ENCODE measurements at places on chromosomes 2 and 18. TPM values are rescaled to one million over a fixed set of nuclear protein-coding genes. Genes with fewer than 3 reads are reported as not detected.

The FAM110C gene
- 0.40 TPM for total RNA-seq

DNA sequence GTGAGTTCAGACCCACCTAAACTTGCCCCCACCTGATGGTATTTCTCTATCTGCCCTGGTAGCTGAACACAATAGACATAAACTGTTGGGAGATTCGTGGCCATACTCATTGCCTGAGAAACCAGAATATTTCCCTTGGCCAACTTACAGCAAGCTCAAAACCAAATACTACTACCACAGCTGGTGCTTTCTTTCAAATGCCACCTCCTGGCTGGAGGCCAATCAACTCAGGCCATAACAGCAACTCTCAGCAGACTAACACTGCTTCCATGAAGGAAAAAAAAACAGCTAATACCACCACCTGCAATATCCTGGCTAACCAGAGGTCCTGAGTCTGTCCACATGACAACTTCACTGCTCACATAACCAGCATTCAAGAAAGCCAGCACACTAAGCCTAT lies 373.1 kb downstream of the CMPK2 start:
- DNase-seq: no peak

The MRPL53 gene
- 106 TPM for total RNA-seq

DNA sequence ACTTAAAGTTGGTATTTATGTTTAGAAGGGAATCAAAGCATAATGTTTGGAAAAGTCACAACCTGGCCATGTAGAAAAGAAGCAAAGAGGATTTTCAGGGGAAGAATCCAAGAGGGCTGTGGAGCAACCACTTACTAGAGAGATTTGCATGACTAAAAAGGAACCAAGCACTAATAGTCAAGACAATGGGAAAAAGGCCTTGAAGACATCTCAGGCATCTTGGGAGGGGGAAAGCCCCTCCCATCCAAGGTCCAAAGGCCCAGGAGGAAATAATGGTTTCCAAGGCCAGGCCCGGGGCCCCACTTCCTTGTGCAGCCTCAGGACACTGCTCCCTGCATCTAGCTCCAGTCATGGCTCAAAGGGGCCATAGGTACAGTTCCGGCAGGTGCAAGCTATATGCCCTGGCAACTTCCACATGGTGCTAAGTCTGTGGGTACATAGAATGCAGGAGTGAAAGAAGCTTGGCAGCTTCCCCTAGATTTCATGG lies 128.1 kb downstream of the EIPR1 start:
- DNase-seq: no peak

GRCh38 chr18:58323866-58324762 lies 280.1 kb downstream of the NEDD4L start:
- no peak for DNase-seq

DNA sequence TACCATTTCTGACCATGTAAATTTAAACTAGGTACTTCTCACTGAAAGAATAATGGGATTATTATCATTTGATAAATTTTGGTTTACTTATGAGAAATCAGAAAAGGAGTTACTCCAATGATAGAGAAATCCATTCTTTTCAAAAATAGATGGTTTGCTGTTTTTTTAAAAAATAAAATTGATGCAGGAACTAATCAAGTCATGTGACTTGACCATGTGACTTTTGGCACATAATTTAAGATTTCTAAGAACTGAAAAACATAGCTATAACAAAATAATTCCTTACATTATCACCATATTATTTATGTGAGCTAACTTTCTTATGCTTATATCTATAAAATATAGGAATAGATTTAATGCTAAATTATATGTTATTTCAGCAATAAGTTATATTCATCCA lies 247.1 kb upstream of the FIGN start:
- no peak for DNase-seq

GRCh38 chr2:129293326-129293725 lies 686.1 kb upstream of the RAB6C start:
- DNase-seq: no peak

DNA sequence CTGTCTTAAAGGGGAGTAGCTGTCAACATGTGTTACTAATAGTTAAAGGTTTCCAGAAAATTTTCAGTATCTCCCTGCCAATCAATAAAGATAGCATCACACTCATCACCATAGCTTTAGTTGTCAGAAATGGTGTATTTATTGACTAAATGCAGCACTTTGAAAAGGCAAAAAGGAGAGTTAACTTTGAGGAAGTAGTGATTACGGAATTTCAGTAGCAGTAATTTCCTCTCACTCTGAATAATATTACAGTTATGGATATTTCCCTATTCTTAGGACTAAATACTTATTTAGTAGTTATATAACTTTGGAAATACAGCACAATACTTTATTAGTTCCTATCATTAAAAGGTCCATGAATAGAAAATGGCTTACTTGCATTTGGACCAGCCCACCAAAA lies 250.5 kb downstream of the CAMKMT start:
- no peak for DNase-seq

DNA sequence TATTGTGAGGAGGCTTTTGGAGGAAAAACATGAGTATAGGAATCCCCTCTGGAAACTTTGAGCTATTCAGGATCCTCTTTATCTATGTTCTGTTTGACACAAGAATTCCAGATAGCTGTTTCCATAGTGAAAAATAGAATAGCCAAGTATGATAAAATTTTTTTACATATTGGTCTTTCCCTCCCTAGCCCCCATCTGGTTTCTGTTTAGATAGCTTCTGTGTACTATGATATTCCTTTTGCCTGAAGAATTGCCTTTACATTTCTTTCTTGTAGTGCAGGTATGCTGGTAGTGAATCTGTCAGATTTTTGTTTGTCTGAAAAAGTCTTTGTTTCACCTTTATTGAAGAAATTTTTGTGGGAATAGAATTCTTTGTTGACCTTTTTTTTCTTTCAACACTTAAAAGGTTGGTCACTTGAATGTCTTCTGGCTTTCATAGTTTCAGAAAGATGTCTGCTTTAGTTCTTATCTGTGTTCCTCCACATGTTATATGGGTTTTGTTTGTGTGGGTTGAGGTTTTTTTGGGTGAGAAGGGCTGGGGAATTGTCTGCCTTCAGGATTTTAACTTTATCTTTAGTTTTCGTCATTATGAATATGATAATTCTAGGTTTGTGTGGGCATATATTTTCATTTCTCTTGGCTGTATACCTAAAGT lies 29.9 kb upstream of the FBLN7 start:
- DNase-seq: no peak

- no peak for DNase-seq
Observed at GRCh38 chr2:28364610-28365009, 28.0 kb upstream of the FOSL2 start.

DNA sequence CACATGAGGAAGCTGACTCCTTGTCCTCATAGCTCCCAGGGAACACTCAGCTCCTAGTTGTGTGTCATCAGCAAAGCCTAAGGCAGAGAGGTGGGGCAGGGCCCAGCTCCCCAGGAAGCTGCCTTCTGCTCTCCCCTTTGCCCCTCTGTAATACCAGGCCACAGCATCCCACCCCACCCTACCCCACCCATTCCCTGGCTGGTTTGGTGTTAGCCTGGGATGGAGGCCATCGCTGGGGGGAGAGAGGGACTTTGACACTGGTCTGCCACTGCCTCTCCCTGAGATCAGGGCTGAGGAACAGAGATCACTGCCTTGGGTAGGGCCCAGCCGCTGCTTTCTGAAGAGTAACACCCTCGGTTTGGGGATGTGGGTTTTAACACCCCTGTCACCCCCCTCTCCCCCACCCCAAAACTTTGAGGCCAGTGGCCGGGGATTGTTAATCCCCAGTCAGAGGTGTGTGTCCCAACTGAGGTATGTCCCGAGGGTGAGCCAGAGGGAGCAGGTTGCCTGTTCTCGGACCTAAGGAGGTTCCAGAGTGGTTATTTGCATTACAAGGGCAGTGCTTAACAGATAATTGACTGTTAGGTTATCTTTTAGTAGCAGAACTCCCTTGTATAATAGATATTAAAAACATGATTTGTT lies 41.4 kb downstream of the TET3 start:
- DNase-seq: no peak

GRCh38 chr2:20939931-20940795 lies 103.7 kb downstream of the APOB start:
- no peak for DNase-seq

DNA sequence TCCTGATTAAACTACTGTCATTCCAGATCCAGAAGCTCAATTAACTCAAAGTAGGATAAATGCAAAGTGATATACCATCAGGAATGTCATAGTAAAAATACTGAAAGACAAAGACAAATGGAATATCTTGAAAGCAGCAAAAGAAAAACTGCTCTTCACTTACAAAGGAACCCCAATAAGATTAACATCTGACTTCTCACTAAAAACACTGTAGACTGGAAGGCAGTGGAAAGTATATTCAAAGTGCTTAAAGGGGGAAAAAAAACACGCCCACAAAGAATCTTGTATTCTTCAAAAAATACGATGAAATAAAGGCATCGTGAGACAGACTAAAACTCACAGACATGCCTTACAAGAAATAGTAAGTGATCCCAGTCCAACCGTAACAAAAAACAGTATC lies 195.7 kb downstream of the DOK6 start:
- DNase-seq: no peak

GRCh38 chr2:239327536-239328350 lies 73.1 kb downstream of the HDAC4 start:
- no peak for DNase-seq

GRCh38 chr2:30265052-30266015 lies 34.0 kb downstream of the LBH start:
- no peak for DNase-seq

- no peak for DNase-seq
Observed at GRCh38 chr2:9483107-9483506, 8.8 kb downstream of the IAH1 start.

DNA sequence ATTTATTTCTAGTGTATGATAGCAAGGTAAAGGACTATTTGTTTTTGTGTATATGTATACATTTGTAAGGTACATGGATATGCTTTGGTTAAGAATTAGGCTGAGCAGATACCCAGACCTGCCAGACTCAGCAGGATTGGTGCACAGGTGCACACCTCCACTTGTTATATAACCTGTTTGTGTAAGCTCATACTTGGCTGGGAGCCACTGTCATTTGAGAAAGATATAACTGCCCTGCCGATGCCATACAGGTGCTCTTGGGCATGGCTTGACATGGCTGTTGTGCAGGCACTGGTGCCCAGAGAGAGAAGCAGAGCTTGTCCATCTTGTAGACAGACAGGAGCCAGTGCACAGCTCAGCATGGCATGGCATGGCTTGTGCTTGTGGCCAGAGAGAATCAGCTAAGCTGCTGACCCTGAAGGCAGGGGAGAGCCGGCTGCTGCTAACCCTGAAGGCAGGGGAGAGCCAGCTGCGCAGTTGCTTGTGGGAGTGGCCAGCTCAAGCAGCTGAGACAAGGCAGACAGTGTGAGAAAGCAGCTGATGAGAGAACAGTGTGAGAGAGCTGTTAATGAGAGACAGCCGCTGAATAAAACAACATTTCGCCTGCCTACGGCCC lies 136.5 kb downstream of the RNF144A start:
- DNase-seq: no peak

DNA sequence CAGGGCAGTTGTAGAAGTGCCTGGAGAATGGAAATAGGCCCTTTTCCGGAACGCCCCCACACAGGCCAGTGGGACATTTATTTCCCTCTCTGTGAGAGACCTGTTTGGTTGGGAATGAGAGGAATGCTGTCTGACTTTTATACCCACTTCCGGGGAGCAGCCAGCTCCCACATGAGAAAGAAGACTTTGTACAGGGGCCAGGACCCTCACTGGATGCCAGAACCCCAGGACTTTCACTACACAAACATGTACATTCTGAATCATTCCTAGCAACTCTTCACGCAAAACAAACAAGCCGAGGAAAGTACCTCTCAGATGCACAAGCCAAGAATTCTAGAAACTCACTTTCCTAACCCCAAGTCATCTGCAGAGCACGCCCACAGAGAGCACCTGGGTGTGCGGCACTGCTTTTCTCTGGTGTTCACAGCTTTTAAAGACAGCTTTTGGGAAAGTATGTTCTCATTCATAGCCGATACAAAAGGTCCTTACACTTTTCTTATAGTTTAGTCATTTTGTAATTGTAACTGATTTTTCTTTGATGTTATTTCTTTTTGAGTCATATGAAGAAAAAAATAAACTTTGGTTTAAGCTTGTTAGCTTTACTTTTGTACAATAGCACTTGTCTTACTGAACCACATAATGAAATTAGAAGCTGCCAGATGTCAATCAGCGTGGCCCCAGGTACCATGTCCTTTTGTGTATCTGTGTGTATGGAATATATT lies 856.1 kb upstream of the ID2 start:
- no peak for DNase-seq

The MBP gene
- total RNA-seq: 32.9 TPM

The ANTXR1 gene
- total RNA-seq: 0.43 TPM

GRCh38 chr18:78914249-78914935 lies 65.2 kb upstream of the SALL3 start:
- no peak for DNase-seq

The COLEC11 gene
- total RNA-seq: 0.28 TPM

- DNase-seq: no peak
Observed at GRCh38 chr18:75407468-75408437, 19.8 kb downstream of the SMIM21 start.

The TUBB8B gene
- not detected for total RNA-seq

DNA sequence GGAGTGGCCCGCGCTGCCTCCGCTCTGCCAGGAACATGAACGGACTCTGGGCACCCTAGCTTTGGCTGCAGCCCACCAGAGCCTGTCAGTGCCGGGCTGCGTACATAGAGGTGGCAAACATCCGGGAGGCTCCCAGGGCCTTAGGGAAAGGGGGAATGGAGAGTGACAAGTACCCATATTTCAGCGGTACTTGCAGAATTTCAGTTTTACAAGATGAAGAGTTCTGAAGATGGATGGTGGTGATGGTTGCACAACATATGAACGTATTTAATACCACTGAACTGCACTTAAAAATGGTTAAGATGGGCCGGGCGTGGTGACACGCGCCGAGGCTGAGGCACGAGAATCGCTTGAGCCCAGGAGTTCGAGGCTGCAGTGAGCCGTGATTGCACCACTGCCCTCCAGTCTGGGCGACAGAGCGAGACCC lies 873 bp downstream of the MTHFD2 start:
- DNase-seq: no peak

The STARD7 gene
- total RNA-seq: 241 TPM

- no peak for DNase-seq
Observed at GRCh38 chr2:26770986-26771586, 7.0 kb downstream of the SLC35F6 start.

DNA sequence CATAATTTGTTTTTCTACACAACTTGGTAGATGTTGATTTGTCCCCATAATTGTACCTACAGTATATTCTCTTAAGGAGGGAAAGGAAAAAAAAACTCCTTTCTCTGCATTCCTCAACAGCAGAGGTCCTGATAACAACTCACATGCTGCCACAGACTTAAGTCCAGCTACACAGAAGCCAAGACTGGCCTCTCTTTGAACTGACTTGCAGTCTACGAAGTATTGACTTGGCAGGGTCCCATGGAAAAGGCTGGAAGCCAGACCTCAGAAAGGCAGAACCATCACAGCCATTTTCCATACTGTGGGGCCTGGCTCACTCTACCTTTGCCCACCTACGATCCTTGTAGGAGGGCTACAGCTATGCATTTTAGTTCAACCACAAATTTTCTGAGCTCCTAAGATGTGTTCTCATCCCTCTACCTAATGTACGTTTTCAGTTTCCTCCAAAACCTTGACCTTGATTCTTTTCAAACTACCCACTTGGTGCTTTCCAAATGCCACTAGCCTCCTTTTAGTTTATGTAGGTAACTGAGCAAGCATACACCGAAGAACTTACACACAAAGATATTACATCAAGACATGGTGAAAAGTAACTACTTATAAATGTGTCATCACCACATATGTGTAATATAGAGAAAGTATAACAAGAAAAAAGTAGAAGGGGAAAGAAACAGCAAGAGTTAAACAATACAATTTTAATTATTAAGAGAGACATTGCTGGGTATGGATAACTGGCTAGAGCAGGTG lies 12.2 kb downstream of the LONRF2 start:
- DNase-seq: no peak

The GAREM2 gene
- total RNA-seq: 3.2 TPM
